ENCODE measurements at places on chromosomes 13 and 19.

GRCh38 chr19:41879080-41879479, 2.0 kb downstream of the CD79A start:
- DNase-seq, result no peak

DNA sequence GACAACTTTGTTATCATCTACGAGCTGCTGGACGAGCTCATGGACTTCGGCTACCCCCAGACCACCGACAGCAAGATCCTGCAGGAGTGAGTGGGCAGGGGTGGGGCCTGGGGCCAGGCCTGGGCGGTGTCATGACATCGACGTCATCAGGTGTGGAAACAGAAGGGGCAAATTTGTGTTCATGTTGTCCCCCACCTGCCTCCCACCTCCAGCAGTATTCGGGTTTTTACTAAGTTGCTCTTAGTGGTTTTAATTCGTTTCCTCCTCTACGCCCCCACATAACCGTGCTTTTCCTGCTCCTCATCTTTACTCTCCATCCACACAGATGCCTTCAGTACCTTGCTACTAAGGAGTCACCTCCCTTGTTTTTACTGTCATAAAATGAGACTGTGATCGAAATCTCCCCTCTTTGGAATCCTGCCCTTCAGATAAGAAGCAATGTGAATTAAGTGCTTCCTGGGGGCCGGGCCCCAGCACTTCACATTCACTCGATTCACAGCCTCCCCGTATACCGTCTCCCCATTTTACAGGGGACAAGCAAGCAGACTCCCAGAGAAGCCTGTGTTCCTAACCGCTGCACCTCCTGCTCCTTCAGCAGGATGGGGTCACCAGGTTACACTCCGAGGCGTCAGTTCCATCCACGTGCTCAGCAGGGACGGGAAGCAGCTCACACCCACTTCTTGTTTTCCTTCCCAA, 10.5 kb downstream of the AP1M1 start:
- DNase-seq, result no peak

GRCh38 chr13:45224176-45224575, 23.3 kb upstream of the KCTD4 start:
- no peak for DNase-seq

DNA sequence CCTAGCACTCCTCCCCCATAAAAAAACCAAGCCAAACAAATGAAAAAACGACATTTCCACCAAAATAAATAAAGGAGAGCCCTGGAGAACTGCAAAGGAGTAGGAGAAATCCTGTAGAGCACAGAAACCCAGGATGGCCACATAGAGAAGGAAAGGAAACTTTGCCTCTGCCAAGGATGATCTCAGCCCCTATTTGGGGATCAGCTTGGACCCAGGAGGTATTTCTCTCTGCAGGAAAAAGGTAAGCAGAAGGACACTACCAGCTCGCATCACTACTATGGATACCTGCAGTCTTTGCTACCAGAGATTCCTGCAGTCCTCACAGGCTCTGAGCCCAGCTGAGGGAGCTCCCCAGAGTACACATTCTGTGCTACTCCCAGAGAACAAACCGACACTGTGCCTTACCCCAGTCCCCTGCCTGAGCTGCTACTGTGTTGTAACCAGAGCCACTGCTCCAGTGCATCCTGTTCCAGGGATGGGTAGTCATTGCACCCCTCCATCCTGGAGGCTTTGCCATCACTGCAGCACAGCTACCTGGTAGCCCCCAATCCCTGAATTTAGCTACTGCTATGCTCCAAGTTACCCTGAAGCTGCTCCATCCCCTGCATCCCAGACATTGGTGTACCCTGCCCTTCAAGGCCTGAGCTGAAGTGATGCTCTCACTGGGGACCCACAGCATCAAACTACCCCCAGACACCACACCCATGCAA, 41.7 kb downstream of the VWA8 start:
- no peak for DNase-seq

- DNase-seq, result no peak
Measured at GRCh38 chr13:113669755-113670341, 2.8 kb downstream of the GRK1 start.

GRCh38 chr13:93422980-93423543, 196.5 kb downstream of the GPC6 start:
- DNase-seq, result no peak

DNA sequence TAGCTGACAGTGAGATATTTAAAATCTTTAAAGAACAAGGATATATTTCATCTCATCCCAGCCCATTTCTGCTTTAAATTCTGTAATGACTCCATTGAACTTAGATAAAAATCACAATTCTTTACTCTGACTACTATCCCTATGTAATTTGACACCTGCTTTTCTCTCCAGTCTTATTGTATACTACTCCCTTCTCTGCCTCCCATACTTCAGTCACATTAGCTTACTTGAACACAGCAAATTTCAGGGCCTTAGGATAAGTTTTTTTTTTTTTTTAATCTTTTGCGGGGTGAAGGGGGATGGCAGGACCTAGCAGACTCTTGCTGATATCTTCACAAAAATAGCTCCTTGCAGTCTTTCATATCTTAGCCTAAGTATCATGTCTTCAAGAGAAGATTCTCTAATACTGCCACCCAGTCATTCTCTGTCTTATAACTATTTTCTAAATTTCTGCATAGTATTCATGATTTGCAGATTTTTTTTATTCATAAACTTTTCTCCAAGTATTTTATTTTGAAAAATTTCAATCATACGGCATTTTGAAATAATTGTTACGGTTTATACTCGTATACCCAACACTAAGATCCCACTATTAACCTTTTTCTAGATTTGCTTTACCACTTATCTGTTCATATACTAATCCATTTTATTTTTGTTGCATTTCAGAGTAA, 151.4 kb downstream of the PCCA start:
- no peak for DNase-seq

- no peak for DNase-seq
Measured at GRCh38 chr19:34982275-34982674, 17.8 kb upstream of the GRAMD1A start.

DNA sequence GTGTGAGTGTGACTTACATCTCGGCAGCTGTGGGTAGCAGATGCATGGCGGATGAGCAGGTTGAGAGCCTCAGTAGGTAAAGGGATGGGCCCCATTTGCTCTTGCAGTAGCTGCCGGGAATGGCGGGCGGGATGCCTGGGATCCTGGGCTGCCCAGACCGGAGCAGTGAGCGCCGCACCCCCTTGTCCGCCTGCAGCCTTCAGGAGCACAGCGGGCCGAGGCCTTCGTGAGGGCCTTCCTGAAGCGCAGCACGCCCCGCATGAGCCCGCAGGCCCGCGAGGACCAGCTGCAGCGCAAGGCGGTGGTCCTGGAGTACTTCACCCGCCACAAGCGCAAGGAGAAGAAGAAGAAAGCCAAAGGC, 4.1 kb downstream of the POP4 start:
- no peak for DNase-seq

DNA sequence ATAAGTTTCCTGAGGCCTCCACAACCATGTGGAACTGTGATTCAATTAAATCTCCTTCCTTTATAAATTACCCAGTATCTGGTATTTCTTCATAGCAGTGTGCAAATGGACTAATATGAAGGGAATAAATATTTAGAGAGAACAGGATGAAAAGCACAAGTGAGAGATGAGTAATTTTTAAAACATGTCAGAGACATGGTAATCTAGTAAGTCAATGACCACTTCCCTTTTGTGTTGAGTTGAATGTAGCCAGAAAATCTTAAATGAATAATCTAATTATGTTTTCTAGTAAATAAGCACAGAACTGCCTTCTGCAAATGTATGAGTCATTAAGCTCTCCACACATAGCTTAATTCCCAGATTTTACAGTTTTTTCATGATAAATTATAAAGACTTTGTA, 524.1 kb upstream of the SLITRK5 start:
- DNase-seq, result no peak

GRCh38 chr13:45368571-45368970, 27.6 kb upstream of the TPT1 start:
- DNase-seq, result no peak

GRCh38 chr19:34482380-34483250, 1.1 kb downstream of the WTIP start:
- DNase-seq, result no peak

GRCh38 chr13:37349916-37350315, 244.5 kb upstream of the CSNK1A1L start:
- DNase-seq, result no peak

- DNase-seq, result no peak
Measured at GRCh38 chr13:66224663-66225062, 1005.5 kb downstream of the PCDH9 start.

DNA sequence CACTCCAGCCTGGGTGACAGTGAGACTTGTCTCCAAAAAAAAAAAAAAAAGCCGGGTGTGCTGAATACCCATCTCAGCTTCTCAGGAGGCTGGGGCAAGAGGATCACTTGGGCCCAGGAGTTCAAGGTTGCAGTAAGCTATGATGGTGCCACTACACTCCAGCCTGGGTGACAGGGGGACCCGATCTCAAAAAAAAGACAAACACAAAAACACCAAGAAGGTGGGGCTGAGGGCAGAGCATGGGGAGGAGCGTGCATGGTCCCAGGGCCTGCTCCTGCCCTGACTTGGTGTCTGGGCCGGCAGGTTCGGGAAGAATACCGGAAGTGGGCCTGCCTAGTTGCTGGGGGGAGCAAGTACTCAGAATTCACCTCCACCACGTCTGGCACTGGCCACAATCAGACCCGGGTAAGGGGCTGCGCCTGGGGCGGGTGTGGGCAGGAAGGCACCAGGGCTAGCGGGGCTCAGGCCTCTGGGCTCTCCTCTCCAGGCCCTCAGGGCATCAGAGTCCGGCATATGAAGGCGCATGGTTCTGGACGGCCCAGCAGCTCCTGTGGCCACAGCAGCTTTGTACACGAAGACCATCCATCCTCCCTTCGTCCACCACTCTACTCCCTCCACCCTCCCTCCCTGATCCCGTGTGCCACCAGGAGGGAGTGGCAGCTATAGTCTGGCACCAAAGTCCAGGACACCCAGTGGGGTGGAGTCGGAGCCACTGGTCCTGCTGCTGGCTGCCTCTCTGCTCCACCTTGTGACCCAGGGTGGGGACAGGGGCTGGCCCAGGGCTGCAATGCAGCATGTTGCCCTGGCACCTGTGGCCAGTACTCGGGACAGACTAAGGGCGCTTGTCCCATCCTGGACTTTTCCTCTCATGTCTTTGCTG, 11.3 kb downstream of the DDX39A start:
- no peak for DNase-seq

DNA sequence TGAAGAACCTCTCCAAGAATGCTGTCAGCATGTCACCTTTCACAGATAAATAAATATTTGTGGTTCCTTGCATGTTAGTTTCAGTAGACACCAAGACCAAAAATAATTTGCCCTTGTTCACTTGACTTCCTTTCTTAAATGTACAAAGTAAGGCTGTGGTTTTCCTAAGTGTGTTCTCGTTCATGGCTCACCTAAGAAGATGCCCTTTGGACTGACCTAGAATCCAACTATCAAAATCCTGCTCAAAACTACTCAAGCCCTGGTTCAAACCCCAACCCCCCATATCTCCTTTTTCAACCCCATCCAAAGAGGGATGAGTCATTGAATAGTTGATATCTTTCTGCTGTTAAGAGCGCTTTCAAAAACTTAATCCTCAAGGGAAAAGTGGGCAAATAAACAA, 247.8 kb upstream of the ZNF507 start:
- no peak for DNase-seq

- DNase-seq, result no peak
Measured at GRCh38 chr13:42626176-42626860, 52.4 kb downstream of the TNFSF11 start.

GRCh38 chr13:45812695-45813372, 38.7 kb downstream of the SIAH3 start:
- DNase-seq, result no peak

DNA sequence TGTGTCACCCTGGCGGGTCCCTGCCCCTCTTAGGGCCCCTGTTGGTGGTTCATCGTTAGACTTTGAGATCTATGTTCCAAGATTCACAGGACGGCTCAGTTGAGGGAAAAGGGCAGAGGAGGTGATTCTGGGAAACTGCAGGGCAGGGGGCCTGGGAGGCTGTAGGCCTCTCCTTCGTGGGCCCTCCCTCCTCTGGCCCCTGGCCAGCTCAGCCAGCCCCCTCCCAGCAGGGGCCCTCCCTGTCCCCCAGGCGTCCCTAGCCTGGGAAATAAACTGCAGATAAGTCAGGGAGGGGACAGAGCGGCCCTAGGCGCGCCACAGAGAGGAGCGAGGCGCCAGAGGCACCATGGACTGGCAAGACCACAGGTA, 6.5 kb downstream of the HIF3A start:
- DNase-seq, result no peak

- no peak for DNase-seq
Measured at GRCh38 chr19:18478545-18479311, 40.8 kb upstream of the ISYNA1 start.

DNA sequence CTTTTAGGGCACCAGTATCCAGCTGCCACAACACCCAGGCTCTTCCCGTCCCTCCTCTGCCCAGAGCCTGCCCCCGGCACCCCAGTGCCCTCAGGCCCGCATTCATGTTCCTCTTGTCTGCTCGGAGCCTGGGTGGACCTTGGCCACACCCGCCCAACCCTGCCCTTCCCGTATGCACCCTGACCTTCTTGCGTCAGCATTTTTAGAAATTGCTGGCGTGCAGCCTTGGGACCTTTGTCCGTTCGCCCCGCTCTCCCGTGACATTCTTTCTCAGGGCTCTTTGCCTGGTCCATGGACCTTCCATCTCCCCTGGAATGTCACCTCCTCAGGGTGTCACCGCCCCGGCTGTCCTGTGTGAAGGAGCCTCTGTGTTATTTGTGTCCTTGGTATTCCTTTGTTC, 7.6 kb downstream of the NUCB1 start:
- no peak for DNase-seq

DNA sequence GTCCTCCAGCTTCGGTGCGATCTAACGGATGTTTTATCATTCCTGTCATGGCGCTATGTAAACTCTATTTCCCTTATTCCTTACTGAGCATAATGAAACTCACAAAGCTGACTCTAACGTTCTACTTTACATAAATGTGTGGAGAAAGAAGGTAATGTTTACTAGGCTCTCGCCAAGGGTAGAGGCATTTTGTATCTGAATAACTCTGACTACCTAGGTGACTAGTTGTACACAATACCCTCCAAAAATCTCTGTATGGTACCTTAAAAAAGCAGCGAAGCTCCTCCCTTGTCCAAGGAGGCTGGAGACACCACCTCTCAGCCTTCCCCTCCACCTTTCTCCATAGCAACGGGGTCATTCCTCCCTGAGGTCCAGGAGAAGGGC, 316 bp upstream of the ZNF530 start:
- DNase-seq, result no peak

DNA sequence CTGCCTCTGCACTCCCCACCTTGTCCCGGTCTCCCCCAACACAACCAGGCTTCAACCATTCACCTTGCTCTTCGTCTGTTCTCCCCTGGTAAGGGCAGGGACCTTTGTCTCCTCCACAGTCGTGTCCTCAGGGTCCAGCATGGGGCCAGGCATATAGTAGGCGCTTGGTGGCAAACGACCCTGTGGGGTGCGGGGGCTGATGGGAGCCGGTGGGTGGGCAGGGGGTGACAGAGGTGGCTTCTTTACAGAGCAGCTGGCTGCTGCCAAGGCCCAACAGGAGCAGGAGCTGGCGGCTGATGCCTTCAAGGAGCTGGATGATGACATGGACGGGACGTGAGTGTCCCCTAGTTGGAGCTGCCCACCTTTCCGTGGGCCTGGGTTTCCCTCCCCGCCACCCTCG, 9.7 kb downstream of the PRKCSH start:
- no peak for DNase-seq

Measured in vagina (tissue), 2 donors.